ENCODE measurements at places on chromosomes 16 and 17.

DNA sequence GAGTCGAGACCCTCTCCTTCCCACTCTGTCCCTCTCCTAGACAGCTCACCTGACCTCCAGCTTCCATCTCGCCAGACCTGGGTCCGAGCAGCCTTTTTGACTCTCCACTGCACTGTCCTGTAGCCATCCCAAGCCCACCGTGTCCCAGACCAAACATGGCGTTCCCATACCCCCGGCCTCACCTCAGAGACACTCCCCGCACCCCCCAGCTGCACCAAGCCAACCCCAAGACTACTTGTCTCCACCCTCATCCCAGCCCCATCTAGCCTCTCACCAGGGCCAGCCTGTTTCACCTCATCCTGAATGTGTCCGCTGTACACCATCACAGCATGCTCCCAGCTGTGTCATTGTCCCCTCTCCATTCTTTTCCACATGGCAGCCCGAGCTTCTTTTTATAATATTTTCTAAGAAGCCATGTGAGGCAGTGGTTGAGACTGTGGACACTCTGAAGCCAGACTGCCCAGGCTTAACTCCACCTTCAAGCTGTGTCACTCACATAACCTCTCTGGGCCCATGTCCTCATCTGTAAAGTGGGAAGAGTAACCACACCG, 1.5 kb downstream of the MYO15A start:
- no peak for DNase-seq

- DNase-seq = no peak
Observed at GRCh38 chr16:9300252-9300651, 208.8 kb downstream of the HAPSTR1 start.

- DNase-seq = no peak
Observed at GRCh38 chr17:58492238-58493121, 4.3 kb upstream of the HSF5 start.

DNA sequence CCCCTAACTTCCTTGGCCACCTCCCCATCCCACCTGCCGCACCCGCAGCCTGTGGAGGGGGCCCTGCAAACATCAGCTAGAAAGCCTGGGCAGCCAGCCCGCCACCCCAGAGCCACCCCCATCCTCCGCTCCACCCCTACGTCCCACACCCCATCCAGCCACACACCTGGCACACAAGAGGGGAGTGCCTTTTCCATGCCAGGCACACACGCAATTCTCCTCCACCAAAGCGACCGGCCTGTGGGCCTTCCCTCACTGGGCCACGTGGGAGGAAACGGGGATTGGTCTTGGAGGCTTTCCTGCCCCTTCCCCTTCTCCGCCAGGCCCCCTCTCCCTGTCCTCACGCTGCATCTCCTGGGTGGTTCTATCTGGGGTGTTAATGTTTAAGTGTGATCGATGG, 48.7 kb upstream of the TNRC6C start:
- no peak for DNase-seq

All from NCI-H187 (cell line).